ENCODE measurements at places on chromosomes 1 and 21.

DNA sequence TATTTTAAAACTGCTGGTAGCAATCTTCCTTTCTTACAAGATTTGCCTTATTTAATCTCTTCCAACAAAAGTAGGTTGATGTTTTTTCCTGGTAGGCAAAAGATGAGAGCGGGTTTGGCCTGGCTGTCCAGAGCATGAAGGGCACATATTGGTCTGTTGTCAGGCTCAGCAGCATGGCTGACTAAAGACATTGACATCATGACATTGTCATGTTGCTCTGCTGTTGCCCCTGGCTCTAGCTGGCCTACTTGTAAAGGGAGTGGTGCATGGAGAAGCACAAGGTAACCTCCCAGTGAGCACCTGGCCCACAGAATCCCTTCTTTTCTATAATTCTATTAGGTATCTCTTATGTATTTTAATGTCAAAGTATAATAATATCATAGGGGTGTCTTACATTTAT is 23.6 kb downstream of the GNPAT start:
- DNase-seq: no peak

DNA sequence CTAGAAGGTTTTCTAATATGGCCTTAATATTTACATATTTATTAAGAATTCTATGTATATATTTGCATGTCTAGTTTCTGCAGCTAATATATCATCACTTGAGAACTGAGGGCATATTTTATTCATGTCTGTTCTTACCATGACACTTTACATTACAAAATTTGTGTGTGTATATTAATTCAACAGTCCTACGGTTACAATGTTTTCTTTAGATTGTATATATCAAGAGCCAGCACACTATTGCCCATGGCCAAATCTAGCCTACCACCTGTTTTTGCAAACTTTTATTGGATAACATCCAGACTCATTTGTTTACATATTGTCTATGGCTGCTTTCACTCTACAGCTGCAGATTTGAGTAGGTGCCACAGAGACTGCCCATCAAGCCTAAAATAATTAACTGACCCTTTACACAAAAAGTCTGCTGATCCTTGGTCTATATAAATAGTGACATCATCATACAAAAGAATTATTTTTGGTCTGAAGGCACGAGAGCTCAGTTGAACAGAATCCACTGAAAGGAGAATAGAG is 577.4 kb upstream of the PBX1 start:
- no peak for DNase-seq

DNA sequence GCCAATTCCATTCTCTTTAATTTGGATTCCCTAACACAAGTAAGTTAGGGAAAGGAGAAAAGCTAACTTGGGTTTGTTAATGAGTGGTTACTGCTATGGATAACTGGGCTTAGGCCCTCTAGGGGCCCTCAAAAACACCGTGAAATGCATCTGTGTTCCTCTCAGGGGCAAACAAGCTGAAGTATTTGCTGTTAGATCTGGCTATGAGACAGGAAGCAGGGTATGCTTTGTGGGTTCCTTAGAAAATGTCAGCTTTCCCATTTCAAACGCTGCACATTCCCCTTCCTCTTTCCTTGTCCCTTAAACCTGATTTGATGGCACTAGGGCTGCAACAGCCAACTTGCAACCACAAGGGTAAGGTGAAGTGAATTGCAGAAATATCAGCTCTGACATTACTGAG is 5.7 kb upstream of the CAP1 start:
- DNase-seq: no peak

DNA sequence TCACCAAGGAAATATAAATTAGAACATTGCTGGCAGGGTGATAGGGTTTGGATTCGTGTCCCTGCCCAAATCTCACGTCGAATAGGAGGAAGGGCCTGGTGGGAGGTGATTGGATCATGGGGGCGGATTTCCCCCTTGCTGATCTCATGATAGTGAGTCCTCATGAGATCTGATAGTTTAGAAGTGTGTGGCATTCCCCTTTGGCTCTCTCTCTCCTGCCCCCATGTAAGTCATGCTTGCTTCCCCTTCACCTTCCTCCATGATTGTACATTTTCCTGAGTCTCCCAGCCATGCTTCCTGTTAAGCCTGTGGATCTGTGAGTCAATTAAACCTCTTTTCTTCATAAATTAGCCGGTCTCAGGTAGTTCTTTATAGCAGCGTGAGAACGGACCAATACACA is 60.6 kb downstream of the VPS26C start:
- DNase-seq: no peak
